Esophagus squamous epithelium (tissue), 5 donors: ENCODE measurements at places on chromosomes 13 and 19.

GRCh38 chr13:79393564-79394249 lies 12.3 kb downstream of the RBM26 start:
- peak; percentile 15 for DNase-seq

- DNase-seq: peak; percentile 39
Measured at GRCh38 chr13:31044364-31045285, 112.2 kb downstream of the TEX26 start.

GRCh38 chr13:91017031-91017668 lies 330.3 kb upstream of the MIR17HG start:
- no peak for DNase-seq

GRCh38 chr13:95023405-95023804 lies 277.8 kb downstream of the ABCC4 start:
- DNase-seq: no peak

GRCh38 chr13:46527237-46527636 lies 25.7 kb upstream of the LRCH1 start:
- no peak for DNase-seq

DNA sequence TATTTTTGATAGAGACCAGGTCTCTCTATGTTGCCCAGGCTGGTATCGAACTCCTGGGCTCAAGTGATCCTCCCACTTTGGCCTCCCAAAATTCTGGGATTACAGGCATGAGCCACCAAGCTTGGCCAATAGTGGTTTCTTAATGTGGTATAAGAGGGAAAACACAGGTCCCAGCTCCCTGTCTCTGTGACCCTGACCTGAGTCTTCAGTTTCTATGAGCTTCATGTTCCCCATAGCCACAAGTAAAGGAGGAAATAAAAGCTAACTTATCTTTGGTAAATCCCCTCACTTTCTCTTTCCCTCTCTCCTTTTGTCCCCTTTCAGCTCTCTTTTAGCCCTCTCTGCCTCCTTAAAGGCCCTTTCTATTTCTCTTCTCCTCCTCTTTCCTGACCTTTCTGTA lies 50.3 kb downstream of the ABCC4 start:
- DNase-seq: no peak

GRCh38 chr19:23822735-23823134 lies 64.0 kb upstream of the ZNF681 start:
- no peak for DNase-seq

DNA sequence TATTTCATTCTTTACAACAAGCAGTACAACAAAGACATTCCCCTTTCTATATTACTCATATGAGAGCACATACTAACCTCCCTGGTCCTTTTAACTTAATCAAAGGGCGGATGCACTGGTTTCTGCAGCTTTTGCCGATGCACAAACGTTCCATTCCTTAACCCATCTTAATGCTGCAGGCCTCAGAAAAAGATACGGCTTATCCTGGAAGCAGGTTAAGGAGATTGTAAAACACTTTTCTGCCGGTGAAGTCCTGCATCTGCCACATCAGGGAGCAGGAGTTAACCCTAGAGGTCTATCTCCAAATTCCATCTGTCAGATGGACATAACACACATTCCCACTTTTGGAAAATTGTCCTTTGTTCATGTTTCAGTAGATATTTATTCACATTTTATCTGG lies 11.5 kb upstream of the ZNF814 start:
- no peak for DNase-seq

- no peak for DNase-seq
Measured at GRCh38 chr13:101190976-101191375, 225.3 kb downstream of the NALCN start.

- DNase-seq: no peak
Measured at GRCh38 chr13:66212511-66212910, 1017.6 kb downstream of the PCDH9 start.

- no peak for DNase-seq
Measured at GRCh38 chr19:30679153-30679702, 307.0 kb downstream of the ZNF536 start.
